ENCODE measurements at places on chromosomes 6 and 20.

DNA sequence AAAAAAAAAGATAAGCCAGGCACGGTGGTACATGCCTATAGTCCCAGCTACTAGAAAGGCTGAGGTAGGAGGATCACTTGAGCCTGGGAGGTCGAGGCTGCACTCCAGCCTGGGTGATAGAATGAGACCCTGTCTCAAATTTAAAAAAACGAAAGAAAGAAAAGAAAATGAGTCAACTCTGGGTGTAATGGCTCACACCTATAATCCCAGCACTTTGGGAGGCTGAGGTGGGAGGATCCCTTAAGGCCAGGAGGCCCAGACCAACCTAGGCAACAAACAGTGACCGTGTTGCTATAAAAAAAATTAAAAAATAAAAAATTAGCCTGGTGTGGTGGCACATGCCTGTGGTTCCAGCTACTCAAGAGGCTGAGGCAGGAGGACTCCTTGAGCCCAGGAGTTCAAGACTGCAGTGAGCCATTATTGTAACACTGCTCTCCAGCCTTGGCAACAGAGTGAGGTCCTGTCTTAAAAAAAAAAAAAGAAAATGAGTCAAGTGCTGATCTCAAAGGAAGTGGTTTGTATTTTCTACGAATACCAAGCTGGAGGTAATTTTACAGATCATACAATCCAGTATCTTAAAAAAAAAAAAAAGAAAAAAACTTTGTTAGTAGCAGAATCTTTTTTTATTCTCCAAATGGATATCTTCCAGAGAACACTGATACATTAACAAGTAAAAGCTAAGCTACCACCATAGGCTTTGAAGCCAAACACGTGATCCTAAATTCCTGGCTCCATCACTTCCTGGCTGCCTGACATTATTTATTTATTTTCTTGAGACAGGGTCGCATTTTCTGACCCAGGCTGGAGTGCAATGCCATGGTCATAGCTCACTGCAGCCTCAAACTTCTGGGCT lies 5.7 kb downstream of the COMMD7 start:
- DNase-seq: no peak

DNA sequence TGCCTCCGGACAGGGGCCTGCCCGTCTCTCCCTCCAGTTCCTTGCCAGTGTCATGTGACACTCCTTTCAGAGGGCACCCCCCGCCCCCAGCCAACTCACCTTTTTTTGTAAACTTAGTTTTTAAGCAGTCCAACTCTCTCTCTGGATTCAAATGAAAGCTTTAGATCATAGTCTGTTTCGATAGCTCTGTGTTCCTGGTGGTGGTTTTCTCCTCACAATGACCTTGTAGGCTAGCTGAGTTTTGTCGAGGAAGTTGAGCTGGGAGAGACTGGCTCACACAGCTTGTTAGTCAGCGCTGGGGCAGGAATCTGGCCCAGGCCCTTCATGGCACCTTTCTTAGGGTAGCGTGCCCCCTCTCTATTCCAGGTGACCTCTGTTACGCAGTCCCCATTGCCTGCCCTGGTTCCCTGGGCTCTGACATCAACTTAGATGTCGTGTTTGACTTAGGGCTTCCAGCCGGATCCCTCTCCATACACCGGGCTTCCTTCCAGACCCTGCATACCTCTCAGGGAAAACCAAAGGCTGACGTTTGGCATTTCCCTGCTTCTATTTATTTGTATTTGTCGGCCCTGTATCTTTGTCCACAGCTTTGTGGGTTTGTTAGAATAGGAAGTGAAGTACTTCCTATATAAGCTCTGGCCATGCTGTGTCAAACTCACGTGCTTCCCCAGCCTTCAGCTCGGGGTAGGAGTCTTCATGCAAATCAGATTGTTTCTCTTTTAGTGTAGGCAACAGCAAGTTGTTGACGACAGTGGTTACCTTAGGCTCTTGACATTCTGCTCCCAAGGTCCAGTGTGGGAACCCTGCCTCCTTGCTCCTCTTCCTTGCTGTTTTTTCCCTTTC lies 12.7 kb downstream of the IGF2R start:
- DNase-seq: peak; percentile 70

GRCh38 chr6:162856885-162857284 lies 129.1 kb downstream of the PACRG start:
- DNase-seq: peak; percentile 99

DNA sequence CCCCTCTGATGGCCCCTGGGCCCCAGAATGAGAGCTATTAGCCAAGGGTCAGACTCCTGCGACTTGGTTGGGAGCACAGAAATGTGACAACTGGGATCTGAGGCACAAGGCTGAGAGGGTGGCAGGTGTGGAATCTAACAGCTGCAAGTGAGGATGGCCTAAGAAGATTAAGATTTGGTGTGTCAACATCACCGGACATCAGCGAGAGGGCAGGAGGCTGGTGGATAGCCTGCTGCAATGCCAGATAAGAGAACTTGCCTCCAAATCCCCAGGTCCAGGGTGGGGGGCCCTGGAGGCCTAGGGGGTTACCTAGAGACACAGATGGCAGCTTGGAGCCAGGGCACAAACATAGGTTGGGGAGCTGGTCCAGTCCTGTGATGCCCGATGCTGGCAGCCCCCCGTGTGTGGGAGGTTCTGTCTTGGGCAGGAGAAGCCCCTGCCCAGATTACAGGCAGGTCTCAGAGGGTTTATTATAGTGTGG lies 155.8 kb downstream of the GRM4 start:
- no peak for DNase-seq

DNA sequence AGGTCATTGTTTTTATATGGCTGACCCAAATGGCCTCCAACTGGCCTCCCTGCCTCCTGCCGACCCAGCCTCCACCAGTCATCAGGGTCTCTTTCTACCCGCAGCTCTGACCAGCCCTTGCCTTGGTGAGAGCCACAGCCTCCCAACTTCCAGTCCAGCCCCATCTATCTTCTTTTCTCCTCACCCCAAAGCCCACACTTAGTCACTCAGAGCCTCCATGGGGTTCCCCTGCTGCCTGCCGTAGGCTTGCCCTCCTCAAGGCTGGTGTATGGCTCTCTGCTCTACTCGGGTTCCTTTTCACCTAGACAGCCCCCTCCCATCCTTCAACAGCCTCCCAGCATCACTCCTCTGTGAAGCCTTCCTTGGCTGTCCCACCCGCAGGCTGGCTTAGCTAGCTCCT lies 18.2 kb downstream of the TCF15 start:
- no peak for DNase-seq

DNA sequence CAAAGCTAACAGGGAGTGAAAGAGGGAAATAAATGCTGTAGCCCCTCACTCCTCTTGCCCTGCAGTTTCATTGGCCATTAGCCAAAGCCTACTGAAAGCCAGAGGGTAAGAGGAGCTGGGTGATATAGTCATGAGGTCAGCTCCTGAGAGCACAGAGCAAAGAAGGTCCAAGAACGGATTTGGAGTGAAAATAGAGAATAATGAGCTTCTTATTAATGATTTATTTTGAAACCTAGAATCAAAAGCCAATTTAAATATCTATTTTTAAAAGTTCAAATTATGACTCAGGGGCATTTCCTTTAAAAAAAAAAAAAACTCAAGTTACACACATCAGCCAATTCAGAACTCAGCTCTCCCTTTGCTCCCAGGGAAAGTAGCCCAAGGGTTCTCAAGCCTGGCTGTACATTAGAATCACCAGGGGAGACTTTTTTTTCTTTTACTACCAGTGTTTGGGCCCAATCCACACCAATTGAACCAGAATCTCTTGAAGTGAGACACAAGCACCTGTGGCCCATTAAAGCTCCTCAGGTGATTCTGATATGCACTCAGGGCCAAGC lies 79.1 kb downstream of the SNAP25 start:
- DNase-seq: no peak

GRCh38 chr6:17869753-17870050 lies 117.7 kb downstream of the KIF13A start:
- no peak for DNase-seq

DNA sequence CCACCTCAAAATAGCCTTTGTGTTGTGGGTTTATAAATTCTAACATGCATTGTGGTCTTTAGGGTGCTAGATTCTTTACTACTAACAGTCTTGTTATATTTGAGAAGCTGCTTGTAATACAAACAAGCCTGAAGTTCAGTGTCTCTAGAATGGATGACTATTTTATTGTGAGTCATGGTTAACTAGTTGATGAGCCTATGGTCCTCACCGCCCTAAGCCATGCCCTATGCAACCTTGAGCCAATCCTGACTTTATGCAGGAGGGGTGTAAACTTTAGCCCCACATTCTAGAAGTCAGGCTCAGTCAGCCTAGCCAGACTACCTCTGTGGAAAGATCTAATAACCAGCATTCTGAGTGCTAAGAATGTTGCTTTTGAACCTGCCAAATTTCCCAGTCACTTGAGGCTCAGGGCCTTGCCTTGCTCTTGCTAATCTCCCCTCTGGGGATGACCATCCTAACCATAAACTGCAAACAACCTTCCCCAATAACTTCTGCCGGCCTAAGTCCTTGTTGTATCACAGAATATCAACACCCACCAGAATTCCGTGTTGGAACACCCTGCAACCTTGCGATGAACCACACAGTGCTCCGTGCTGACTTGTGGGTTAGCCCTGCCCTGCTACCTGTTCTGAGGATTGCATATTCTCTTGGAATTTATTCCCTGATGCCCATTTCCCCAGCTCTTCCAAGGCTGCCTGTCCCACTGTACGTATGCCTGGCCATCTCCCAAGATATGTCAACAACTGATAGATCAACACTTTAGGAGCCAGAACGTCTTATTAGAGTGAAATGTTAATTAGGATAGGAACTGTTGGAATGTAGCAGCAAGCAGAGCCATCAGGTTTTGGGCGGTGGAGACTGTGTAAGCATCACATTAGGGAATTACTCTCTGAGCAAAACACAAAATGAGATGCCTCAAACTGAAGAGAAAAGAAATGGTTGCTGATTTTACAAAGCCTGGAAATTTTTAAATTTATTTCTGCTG lies 71.7 kb upstream of the CEP85L start:
- DNase-seq: no peak

DNA sequence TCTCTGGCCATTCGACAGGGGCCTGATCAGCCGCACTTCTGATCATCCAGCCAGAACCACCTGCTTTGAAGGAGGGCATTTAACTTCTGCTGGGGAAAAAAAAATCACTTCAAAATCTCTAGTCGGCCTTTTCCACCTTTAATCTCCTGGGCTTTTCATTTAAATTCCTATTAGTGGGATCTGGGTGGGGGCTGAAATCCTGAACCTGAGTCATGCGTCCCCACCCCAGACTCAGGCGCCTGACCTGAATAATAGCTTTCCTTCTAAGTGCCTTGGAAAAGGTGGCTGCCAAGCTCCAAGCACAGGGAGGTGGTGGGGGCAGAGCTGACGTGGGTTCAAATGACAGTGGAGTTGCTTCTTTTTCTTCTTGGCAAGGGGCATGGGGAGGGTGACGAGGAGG lies 246.0 kb upstream of the EXOC2 start:
- no peak for DNase-seq

- DNase-seq: no peak
Observed at GRCh38 chr20:23290761-23291574, 59.6 kb upstream of the NXT1 start.

GRCh38 chr6:43760210-43761168 lies 9.5 kb upstream of the VEGFA start:
- DNase-seq: no peak

- peak; percentile 26 for DNase-seq
Observed at GRCh38 chr6:133040094-133040802, 200.9 kb upstream of the EYA4 start.

DNA sequence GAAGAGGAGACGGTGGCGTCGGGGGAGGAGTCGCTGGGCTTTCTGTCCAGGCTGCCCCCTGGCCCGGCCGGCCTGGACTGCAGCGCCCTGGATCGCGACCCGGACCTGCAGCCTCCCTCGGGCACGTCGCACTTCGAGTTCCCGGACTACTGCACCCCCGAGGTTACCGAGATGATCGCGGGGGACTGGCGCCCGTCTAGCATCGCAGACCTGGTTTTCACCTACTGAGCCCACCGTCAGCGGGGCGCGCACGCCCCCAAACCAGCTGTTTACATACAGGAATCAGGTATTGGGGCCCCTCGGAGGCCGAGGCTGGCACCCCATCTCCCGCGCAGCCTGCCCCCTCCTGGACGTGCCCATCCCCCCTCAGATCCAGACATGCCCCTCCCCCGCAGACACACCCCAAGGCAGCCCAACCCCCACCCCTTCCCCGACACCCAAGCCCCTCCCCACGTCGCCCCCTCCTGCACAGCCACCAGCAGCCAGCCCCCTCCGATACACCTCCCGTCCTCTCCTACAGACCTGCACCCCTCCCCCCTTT lies 1.4 kb downstream of the SOX12 start:
- DNase-seq: no peak

- no peak for DNase-seq
Observed at GRCh38 chr6:143176090-143177021, 115.7 kb downstream of the AIG1 start.

DNA sequence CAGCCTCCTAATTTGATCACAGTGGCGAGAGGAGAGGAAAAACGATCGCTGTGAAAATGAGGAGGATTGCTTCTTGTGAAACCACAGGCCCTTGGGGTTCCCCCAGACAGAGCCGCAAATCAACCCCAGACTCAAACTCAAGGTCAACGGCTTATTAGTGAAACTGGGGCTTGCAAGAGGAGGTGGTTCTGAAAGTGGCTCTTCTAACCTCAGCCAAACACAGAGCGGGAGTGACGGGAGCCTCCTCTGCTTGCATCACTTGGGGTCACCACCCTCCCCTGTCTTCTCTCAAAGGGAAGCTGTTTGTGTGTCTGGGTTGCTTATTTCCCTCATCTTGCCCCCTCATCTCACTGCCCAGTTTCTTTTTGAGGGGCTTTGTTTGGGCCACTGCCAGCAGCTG lies 28.7 kb downstream of the SAYSD1 start:
- no peak for DNase-seq

DNA sequence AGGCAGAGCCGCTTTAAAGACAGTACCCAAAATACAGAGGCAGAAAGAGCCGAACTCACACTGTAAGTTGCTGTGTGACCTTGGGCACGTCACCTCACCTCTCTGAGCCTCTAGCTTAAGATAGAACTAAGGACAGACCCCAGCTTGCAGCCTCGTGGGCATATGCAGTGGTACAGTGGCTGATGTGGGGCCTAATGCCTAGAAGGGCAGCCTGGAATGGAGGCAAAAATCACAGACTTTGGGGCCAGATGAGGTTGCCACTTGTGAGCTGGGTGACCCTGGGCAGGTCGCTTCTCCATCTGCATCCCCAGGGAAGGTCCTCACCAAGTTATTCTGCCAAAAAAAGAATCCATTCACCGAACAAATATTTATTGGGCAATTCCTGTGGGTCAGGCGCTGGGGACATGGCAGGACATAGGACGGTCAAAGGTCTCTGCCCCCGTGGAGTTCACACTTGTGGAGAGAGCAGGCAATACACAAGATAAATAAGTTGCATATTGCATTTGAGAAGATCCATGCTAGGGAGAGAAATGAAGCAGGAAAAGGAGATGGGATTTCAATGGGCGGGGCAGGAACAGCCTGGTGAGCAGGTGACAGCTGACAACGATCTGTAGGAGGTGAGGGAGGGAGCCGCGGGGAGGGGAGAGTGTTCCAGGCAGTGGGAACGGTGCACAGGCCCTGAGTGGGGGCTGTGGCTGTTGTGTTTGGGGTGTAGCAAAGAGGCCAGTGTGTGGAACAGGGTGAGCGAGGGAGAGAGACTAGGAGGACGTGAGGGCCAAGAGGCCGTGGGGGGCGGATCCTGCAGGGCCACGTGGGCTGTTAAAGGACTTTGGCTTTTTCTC lies 115.2 kb downstream of the CEBPB start:
- no peak for DNase-seq

GRCh38 chr6:109411034-109411433 lies 28.8 kb upstream of the CD164 start:
- no peak for DNase-seq
